ENCODE measurements at places on chromosomes 2 and 18.

DNA sequence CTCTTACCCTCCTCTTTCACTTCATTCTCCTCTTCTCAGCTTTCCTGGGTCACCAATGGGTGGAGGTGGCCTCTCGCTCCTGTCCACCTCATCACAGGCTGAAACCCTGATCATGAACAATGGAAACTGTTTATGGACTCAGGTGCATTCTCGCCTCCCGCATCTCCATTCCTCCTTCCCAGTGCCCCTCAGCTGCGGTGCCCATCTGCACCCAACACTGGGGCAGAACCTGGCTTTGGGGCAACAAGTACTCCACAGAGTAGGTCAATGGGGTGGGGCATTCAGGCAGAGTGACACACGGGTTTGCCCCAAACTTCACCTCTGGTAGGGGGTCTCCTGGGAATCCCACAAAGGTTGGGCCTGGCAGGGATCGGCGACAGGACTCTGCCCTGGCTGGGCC, 199.5 kb downstream of the RTP5 start:
- DNase-seq, result no peak

DNA sequence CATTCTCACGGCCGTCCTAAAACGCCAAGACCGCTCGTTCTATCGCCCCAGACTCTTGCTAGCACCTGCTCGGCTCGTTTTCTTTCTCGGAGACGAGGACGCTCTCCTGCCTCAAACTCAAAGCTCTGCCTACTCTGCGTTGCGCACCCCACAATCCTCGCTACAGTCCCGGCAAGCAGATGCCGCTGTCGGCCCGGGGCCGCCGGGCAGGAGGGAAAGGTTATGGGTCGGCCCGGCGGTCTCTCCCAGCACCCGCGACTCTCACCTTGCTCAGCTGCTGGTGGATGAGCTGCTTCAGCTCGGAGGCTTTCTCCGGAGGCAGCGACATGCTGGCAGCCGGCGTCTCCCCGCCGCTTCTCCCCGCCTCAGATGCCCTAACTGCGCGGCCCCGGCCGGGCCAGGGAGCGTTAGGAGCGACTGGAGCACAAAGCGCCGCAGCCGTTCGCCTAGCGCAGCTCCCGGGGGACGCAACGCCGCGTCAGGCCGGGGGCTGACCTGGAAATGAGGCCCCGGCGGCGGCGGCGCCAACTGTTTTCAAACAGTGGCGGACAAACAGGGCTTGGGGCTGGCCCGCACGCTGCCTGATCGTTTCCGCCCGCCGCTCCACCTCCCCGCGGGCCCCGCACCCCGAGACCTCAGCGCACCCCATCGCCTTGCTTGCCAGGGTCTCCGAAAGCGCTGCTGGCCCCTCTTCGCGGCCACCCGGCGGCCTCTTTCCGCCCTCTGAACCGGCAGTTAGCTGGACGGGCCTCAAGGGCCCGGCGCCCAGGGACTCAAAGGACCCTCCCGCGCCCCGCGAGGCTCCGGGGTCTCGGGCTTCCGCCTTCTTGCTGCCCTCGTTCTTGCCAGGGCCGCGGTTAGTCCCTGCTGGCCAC, at the start of the genes CEP76 and PSMG2:
TSS of gene CEP76 (minus strand) at position 503 of the 875 bp plus-strand sequence. CDS start at position 328, 175 bp downstream.
TSS of gene PSMG2 (plus strand) at position 822 of the 875 bp plus-strand sequence. CDS start 66 bp downstream, outside the sequence.
- DNase-seq, result peak; percentile 93

- no peak for DNase-seq
Measured at GRCh38 chr2:189876271-189876670, 92.0 kb downstream of the PMS1 start.

GRCh38 chr2:219495531-219496122, 3.1 kb upstream of the GMPPA start:
- DNase-seq, result peak; percentile 39

DNA sequence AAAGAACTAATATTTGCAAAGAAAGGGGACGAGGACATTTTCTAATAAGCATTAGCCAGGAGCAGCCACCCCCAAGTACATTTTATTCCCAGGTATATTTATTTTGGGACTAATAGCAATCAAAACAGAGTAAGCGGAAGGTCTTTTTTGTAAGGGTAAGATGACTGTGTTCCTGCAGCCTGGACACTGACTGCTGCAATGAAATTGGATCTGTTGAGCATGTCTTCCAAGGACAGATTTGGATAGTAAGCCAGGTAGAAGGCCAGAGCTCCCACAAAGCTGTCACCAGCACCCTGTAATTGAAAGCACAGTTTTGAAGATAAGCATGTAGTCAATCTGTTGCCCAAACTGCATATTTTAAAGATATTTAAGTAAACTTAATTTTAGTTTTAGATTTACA, 10.0 kb downstream of the MRPL33 start:
- DNase-seq, result no peak
